ENCODE measurements at places on chromosomes 12 and 14.
A peak's percentile ranks its signal among the peaks of the same experiment; 100 is the strongest.

DNA sequence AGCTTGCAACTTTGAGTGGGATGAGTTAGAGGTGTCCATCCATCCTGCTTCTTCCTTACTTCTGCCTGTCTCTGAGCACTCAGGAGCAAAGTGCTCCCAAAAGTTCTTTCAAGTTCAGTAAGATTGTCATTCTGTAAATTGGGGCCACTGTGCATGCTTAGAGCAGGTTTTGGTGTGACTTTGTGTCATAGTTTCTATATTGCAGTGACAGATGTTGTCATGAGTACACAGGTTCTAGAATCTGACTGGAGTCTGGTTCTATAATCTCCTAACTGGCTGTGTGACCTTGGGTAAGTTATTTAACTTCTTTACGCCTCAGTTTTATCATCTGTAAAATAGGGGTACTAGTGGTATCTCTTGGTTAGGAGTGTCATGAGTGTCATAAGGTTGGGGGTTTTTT is 202.7 kb upstream of the BCL2L14 start:
- DNase-seq: no peak

GRCh38 chr12:113622410-113622809 is 150.7 kb upstream of the LHX5 start:
- DNase-seq: no peak

- DNase-seq: peak; percentile 24
Observed at GRCh38 chr14:64826845-64827244, 52.9 kb downstream of the SPTB start.

DNA sequence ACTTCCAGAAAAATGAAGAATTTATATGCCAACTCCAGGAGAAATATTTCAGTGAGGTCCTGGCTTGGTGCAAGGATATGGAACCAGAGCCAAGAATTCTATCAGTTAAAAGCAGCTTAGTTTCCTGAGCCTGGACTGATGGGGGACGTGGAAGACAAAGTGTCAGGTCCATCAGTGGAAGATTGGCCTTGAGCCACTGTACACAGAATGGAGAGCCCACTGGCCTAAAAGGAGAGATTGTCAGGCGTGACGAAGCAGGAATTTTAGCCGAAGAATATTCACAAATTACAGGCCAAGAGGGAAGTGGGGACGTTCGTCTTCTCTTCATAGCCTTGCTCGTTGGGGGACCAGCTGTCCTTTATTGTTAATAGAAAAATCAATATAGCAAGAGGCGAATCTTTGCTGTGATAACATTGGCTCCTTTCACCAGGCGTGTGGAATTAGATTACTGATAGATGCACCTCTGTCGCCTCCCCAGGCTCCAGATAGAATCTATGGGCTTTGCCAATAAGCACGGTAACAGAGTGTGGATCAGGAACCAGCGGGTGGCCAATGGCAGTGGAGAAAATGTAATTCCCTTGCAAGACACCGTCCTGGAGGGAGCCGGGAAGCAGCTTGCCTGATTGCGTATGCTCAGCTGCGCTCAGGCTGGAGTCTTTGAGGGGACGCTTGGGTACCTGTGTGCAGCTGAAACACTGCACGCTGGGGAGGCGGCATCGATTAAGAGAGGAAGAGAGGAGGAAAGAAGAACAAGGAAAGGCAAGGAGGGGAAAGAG is 56.4 kb downstream of the TMEM132C start:
- DNase-seq: no peak

- no peak for DNase-seq
Observed at GRCh38 chr14:106060276-106060975, 534.0 kb downstream of the TMEM121 start.
